ENCODE measurements at places on chromosomes 3 and 15. TPM values are rescaled to one million over a fixed set of nuclear protein-coding genes. Genes with fewer than 3 reads are reported as not detected.

GRCh38 chr15:29110733-29111132, 158.9 kb downstream of the NSMCE3 start:
- peak; percentile 75 for DNase-seq
- H3K27ac ChIP-seq: no peak overlapping the region
- H3K4me3 ChIP-seq: no peak overlapping the region

DNA sequence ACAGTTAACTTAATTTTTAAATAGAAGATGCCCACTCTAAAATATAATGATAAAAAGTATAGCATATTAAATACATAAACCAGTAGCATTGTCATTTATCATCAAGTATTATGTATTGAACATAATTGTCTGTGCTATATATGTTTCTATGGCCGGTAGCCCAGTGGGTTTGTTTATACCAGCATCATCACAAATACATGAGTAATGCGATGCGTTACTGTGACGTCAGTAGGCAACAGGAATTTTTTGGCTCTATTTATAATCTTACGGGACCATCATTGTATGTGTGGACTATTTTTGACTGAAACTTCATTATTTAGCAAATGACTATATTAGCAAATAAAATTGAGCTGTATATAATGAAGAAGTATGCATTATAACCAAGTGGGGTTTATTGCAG, 82.1 kb downstream of the FLNB start:
- peaks cover 7% of the 10 kb centered on the region for H3K4me1 ChIP-seq
- no peak overlapping the region for H3K27ac ChIP-seq
- no peak for DNase-seq
- H3K27me3 ChIP-seq: no peaks in the 10 kb centered on the region
- H3K36me3 ChIP-seq: peaks cover 2% of the 10 kb centered on the region

DNA sequence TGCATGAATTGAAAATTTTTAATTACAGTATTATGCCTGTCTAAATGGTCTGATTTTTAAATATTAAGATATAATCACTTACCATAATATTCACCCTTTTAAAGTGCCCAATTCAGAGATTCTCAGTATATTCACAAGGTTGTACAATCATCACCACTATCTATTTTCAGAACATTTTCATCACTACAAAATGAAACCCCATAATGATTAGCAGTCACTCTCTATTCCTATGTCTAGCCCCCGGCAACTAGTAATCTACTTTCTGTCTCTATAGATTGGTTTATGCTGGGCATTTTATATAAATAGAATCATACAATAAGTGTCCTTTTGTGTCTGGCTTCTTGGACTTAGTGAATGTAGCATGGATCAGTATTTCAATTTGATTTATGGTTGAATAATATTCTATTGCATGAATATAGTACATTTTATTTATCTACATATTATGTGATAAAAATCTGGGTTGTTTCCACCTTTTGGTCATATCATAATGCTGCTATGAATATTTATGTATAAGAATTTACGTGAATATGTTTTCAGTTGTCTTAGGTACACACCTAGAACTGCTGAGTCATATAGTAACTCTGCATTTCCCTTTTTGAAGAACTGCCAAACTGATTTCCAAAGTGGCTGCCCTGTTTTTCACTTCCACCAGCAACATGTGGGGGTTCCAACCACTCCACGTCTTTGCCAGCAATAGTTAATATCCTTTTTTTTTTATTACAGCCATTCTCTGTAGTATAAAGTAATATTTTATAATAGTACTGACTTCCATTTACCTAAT, 485.7 kb upstream of the ZNF385D start:
- H3K27me3 ChIP-seq: no peaks in the 10 kb centered on the region
- H3K4me1 ChIP-seq: no peaks in the 10 kb centered on the region
- H3K27ac ChIP-seq: no peak overlapping the region
- H3K36me3 ChIP-seq: no peaks in the 10 kb centered on the region

- H3K27ac ChIP-seq: no peak overlapping the region
- peaks cover 7% of the 10 kb centered on the region for H3K27me3 ChIP-seq
- peaks cover 59% of the 10 kb centered on the region for H3K4me1 ChIP-seq
- H3K36me3 ChIP-seq: no peaks in the 10 kb centered on the region
Measured at GRCh38 chr15:70147778-70148177, 50.1 kb upstream of the TLE3 start.

DNA sequence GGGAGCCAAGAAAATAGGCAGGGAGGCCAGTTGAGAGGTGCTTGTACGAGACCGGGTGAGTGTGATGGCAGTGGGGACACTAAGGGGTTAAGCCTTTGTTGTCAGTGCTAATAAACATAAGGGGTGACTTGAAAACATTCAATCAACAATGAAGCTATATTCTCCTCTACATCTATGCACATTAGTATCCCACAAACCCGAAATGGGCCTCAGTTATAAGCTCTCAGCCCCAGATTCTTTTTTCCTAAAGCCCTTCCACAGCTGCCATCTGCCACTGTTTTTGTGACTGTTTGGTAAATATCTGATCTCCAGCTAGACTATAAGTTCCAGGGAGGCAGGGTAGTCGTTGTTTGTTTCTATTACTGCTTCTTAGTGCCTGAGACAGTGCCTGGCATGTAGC, 118.2 kb downstream of the CADPS start:
- H3K4me3 ChIP-seq: no peak overlapping the region
- H3K27ac ChIP-seq: no peak overlapping the region
- peaks cover 1% of the 10 kb centered on the region for H3K36me3 ChIP-seq
- no peak for DNase-seq

GRCh38 chr3:17752436-17752835, 10.0 kb upstream of the TBC1D5 start:
- H3K27ac ChIP-seq: no peak overlapping the region
- no peak overlapping the region for H3K4me3 ChIP-seq
- no peaks in the 10 kb centered on the region for H3K36me3 ChIP-seq
- no peaks in the 10 kb centered on the region for H3K4me1 ChIP-seq
- H3K27me3 ChIP-seq: no peaks in the 10 kb centered on the region

GRCh38 chr15:42711746-42712145, 25.2 kb downstream of the CDAN1 start:
- no peak overlapping the region for H3K27ac ChIP-seq
- H3K4me3 ChIP-seq: no peak overlapping the region
- H3K4me1 ChIP-seq: peaks cover 9% of the 10 kb centered on the region
- H3K36me3 ChIP-seq: no peaks in the 10 kb centered on the region
- no peaks in the 10 kb centered on the region for H3K27me3 ChIP-seq

DNA sequence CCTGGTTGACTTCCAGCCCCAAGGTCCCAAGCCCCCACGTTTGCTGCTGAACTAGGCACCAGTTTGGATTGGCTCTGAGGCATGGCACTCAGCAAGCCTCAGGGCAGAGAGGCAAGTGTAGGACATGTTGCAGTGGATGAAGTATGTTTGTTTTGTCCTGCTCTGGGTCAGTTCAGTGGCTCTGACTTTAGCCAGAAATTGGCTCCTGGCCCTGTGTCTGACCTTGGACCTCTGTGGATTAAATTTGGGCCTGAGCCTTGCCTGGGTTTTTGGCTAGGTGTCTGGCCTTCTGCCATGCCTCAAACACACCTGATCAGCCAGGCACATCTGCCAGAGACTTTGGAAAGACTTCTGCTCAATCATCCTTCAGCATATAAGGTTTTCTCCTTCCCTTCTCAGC, 3.6 kb upstream of the MRAS start:
- peaks cover 16% of the 10 kb centered on the region for H3K4me1 ChIP-seq
- H3K27me3 ChIP-seq: no peaks in the 10 kb centered on the region
- no peak for DNase-seq
- H3K27ac ChIP-seq: no peak overlapping the region
- H3K36me3 ChIP-seq: no peaks in the 10 kb centered on the region
- no peak overlapping the region for H3K4me3 ChIP-seq

GRCh38 chr3:159899166-159899565, 89.5 kb upstream of the IL12A start:
- peak overlapping the region; percentile 20 for H3K27ac ChIP-seq
- peaks cover 14% of the 10 kb centered on the region for H3K4me1 ChIP-seq
- no peak overlapping the region for H3K4me3 ChIP-seq
- H3K27me3 ChIP-seq: no peaks in the 10 kb centered on the region
- DNase-seq: no peak

DNA sequence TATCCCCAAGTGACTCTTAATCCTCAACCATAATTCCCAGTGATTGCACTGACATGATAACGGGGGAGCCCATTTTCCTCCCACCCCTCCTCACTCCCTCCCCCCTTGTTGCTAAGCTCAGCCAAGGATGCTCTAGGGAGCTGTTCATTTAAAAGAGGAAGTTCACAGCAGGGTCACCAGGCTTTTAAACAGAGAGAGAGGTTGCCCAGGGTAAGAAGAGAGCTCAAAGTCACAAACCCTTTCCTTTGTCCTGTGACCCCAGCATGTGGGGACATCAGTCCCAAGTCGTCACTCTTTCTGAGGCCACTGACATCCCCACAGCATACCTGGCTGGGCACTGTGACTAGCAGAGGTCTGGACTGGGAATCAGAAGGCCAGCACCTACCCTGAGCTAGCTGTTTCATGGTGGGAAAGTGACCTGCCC, 144.1 kb downstream of the RORA start:
- no peaks in the 10 kb centered on the region for H3K36me3 ChIP-seq
- H3K4me1 ChIP-seq: peaks cover 6% of the 10 kb centered on the region
- no peak for DNase-seq

DNA sequence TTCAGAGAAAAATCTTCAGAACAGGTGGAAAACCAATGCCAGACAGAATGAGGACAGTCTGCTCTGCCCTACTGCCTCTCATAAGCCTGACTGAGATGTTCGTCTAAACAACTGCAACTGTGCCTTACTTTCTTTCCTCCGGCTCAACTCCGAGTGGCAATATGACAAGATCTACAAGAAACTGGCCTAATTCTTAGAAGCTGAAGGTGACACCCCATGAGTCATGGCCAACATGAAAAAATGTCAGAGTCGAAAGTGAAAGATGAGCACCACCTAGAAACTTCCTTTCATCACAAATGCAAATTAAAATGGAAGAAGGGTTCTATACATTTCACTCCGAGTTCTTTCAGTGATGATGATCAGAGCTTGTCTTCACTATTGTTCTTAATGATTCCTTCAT, 12.9 kb downstream of the PCYT1A start:
- H3K27ac ChIP-seq: peak overlapping the region; percentile 28
- no peak for DNase-seq
- peaks cover 34% of the 10 kb centered on the region for H3K4me1 ChIP-seq
- peaks cover 5% of the 10 kb centered on the region for H3K36me3 ChIP-seq

GRCh38 chr3:183924956-183925355, 40.3 kb upstream of the PARL start:
- H3K36me3 ChIP-seq: peaks cover 39% of the 10 kb centered on the region
- DNase-seq: no peak
- no peaks in the 10 kb centered on the region for H3K27me3 ChIP-seq
- H3K4me3 ChIP-seq: no peak overlapping the region
- no peaks in the 10 kb centered on the region for H3K4me1 ChIP-seq

DNA sequence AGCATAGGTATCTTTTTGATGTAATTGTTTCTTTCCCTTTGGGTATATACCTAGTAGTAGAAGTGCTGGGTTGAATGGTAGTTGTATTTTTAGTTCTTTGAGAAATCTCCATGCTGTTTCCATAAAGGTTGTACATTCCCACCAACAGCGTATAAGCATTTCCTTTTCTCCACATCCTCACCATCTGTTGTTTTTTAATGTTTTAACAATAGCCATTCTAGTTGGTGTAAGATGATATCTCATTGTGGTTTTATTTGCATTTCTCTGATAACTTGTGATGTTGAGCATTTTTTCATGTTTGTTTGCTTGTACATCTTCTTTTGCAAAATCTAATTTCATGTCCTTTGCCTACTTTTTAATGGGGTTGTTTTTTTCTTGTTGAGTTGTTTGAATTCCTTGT, 80.0 kb upstream of the TMC3 start:
- H3K4me3 ChIP-seq: no peak overlapping the region
- no peaks in the 10 kb centered on the region for H3K27me3 ChIP-seq
- H3K4me1 ChIP-seq: no peaks in the 10 kb centered on the region

DNA sequence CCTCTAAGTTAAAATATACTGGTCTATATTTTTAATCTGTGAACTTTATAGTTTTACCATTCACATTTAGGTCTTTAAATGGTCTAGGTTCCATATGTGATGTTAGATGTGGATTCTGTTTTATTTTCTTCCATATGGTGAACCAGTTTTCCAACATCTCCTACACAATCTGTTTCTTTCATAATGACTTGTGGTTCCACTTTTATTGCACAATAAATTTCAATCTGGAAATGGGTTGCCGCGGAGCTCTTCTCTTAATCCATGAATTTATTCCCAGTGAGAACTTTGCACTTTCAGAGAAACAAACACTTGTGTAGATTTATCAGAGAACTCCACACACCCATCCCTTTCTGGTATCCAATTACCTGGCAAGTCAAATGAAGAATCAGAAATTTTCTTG, 20.9 kb upstream of the SPPL2A start:
- DNase-seq: no peak
- no peak overlapping the region for H3K4me3 ChIP-seq
- peaks cover 5% of the 10 kb centered on the region for H3K4me1 ChIP-seq

DNA sequence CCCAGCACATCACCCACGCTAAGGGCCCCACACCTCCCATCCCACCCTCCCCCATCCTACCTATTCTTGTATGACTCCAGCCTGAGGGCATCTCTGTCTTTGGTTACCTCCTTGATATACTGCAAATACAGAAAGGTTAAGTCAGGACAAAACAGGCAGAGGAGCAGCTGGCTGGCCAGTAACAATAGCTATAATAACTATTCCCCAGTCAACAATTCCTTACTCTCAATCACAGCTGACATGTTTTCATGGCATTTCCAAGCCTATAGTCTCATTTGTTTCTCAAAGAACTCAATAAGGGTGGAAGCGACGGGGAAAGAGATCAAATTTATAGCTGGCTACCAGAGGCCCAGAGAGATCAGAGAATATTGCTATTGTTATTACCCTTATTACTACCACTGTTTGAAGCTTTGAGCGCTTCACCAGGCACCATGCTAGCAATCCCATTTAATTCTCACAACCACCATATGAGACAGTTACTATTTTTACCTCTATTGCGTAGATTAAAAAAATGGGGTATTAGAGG, 93.0 kb upstream of the C2CD4B start:
- no peaks in the 10 kb centered on the region for H3K4me1 ChIP-seq
- no peak overlapping the region for H3K4me3 ChIP-seq
- H3K27ac ChIP-seq: no peak overlapping the region
- DNase-seq: no peak

- H3K27ac ChIP-seq: peak overlapping the region; percentile 68
- peaks cover 71% of the 10 kb centered on the region for H3K4me1 ChIP-seq
Measured at GRCh38 chr3:70740872-70741271, 428.4 kb upstream of the MDFIC2 start.

GRCh38 chr3:43014956-43015355, 35.8 kb downstream of the GASK1A start:
- DNase-seq: no peak
- no peaks in the 10 kb centered on the region for H3K36me3 ChIP-seq
- no peak overlapping the region for H3K4me3 ChIP-seq
- no peak overlapping the region for H3K27ac ChIP-seq
- H3K4me1 ChIP-seq: no peaks in the 10 kb centered on the region

GRCh38 chr15:31465083-31465955, 138.7 kb downstream of the KLF13 start:
- DNase-seq: no peak
- peaks cover 5% of the 10 kb centered on the region for H3K4me1 ChIP-seq
- H3K27ac ChIP-seq: no peak overlapping the region
- H3K27me3 ChIP-seq: peaks cover 5% of the 10 kb centered on the region

- H3K27me3 ChIP-seq: no peaks in the 10 kb centered on the region
- H3K4me3 ChIP-seq: no peak overlapping the region
- H3K27ac ChIP-seq: no peak overlapping the region
Measured at GRCh38 chr3:23653647-23654525, 151.9 kb upstream of the UBE2E1 start.

- DNase-seq: no peak
- peaks cover 22% of the 10 kb centered on the region for H3K36me3 ChIP-seq
- H3K27ac ChIP-seq: no peak overlapping the region
Measured at GRCh38 chr15:77038312-77039216, 32.3 kb downstream of the TSPAN3 start.

Gene SLC2A2
- total RNA-seq: not detected

Gene CORO2B
- 79.4 TPM for total RNA-seq

Gene MOBP
- not detected for total RNA-seq

Gene RASGRP1
- not detected for total RNA-seq

Gene TBC1D2B
- 58.1 TPM for total RNA-seq

Gene PLCB2
- 3.4 TPM for total RNA-seq

Gene MEX3B
- total RNA-seq: 52.7 TPM

Gene BCL2A1
- total RNA-seq: not detected

Data from chondrocyte (in vitro differentiated cells).